ENCODE measurements at places on chromosomes 6 and 20.

DNA sequence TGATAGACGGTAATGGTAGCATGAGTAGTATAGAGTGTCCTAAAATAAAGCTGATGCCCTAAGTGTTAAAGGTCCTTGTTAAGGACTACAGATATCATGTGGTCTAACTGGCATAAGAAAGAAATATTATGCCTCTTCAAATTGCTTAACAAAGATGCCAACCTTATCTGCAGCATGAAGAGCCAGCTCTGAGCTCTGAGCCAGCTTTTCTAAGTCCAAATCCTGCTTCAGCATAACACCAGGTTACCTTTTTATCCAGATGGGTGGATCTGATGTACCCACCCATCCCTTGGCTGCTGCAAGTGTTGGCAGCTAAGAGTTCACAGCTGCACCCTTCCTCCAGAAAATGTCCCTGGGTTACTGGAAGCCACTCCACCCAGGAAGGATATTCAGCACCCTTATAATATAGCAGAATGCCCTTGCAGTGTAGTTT is 83.8 kb downstream of the TENT5A start:
- no peak for DNase-seq

GRCh38 chr20:46273717-46274116 is 34.6 kb downstream of the CDH22 start:
- no peak for DNase-seq

DNA sequence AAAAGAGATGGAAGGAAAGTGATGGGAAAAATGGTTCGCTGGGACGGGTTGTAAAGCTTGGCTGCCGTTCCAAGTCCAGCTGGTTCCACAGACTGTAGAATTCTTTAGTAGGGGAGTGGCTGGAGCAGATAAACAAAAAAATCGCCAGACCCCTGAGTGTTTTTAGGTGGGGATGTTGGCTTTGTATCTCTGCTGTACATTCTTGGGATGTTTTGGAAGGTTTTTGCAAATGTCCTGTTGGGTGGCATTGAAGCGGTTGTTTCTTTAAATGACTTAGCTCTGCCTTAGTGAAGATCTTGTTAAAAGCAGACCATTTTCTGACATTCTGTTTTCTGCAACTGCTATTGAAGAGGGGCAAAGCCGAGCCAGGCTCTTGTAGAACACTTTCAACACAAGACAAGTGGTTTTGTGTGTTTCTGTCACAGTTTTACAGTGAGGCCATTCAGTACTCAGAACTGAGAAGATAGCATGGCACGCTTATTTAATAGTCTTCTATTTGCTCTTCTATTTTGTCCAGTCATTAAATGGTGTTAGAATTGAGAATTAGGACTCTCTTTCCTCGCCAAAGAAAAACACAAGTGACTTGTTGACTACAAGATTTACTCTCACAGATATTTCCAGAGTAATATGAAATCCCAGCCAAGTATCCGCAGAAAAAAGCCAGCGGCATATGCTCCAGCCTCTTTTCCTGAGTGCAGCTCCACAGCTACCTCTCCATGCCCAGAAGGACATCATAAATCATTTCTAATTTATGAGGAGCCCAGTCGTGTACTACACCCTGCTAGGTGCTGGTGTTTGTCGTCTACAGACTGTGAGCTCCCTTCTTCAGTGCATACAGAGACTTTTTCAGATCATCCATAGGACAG is 65.8 kb downstream of the PHACTR2 start:
- no peak for DNase-seq

- DNase-seq, result no peak
Measured at GRCh38 chr6:17966451-17966850, 21.0 kb downstream of the KIF13A start.

DNA sequence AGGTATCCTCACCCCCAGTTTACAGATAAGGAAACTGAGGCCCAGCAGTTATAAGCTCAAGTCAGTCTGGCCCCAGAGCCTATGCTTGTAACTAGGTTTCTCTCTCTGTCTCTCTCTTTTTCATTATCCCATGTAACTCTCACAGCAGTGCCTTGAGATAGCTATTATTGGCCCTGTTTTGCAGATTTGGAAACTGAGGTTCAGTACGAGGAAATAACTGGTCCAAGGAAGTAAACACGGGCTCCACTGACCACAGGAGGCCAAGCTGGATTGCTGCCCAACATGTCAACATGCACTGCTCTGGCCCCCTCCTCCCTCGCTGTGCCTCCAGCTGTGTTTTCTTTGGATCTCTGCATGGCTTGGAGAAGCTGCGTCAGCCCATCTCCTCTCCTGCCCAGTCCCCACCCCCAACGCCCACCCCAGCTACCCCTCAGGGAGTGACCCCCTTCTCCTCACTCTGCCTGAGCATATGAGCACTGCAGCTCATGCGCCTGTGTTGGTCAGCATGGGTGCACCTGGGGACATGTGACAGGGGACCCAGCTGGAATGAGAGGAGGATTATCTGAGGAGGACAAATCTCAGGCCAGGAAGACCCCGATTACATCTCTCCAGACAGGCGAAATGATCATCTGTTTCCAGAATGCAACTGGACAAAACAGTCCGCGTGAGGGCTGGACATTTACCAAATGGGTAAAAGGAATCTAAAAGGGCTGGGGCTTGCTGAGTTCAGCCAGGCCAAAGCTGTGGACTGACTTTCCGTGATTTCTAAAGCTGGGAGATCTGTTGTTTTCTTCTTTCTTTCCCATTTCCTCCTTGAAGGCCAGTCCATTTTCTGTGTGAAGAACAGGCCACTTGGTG is 7.8 kb upstream of the PLTP start:
- DNase-seq, result peak; percentile 96

DNA sequence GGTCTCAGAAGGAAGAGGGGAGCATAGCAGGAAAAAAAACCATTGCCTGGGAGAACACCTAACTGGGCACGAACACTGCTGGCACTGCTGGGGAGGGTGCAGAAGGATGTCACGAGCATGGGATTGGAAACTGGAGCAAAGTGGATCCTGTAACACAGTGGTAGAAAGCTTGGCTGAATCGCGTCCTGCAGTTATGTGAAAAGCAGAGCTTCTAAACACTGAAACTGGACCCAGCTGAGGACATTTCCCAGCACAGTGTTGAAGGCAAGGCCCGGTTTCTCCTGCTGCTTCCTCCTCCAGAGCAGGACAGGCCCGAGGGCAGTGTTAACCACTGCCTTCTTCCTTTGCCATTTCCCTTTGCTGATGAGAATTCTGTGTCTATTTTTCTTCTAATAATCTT is 6.7 kb downstream of the APMAP start:
- no peak for DNase-seq

- no peak for DNase-seq
Measured at GRCh38 chr6:20647585-20647984, 113.3 kb downstream of the CDKAL1 start.
